Hypothalamus (tissue), 51 donors: ENCODE measurements at places on chromosomes 12 and 14.

- no peak for DNase-seq
These were observed 80.4 kb downstream of the DUSP16 start for GRCh38 chr12:12482150-12482761.

GRCh38 chr12:39505023-39505422 is 62.1 kb upstream of the KIF21A start:
- no peak for DNase-seq

DNA sequence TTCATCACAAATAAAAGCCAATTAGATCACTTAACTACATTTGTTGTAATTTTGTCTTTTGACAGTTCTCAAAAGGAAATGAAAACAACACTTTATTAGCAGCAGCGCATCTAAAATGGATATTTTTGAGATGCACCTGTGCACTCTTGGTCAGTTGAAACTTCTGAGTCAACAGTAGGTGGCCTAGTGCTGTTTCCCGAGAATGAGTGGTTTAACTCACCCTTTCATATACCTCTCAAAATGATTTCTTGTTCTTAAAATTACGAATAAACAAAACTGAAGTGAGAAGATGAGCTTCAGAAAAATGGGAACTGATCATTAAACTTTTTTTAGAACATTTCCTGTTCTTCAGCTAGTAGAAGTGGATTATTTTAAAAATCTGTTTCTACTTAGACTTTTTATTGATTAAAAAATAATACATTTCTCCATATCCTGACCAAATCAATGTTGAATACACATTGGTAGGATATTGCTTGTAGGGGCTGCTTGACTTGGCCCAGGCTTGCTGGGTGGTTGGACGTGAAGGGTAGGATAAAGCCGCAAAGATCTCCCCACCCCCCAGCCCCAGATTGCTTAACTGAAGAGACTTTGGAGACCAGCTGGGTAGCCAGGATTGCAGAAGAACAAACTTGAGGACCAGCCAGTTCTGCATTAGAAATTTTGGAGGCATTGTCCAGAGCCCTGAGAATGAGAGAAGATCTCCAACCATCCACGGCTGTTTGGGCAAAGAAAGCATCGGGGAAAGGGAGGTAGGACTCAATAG is 22.3 kb upstream of the STK38L start:
- DNase-seq: no peak

DNA sequence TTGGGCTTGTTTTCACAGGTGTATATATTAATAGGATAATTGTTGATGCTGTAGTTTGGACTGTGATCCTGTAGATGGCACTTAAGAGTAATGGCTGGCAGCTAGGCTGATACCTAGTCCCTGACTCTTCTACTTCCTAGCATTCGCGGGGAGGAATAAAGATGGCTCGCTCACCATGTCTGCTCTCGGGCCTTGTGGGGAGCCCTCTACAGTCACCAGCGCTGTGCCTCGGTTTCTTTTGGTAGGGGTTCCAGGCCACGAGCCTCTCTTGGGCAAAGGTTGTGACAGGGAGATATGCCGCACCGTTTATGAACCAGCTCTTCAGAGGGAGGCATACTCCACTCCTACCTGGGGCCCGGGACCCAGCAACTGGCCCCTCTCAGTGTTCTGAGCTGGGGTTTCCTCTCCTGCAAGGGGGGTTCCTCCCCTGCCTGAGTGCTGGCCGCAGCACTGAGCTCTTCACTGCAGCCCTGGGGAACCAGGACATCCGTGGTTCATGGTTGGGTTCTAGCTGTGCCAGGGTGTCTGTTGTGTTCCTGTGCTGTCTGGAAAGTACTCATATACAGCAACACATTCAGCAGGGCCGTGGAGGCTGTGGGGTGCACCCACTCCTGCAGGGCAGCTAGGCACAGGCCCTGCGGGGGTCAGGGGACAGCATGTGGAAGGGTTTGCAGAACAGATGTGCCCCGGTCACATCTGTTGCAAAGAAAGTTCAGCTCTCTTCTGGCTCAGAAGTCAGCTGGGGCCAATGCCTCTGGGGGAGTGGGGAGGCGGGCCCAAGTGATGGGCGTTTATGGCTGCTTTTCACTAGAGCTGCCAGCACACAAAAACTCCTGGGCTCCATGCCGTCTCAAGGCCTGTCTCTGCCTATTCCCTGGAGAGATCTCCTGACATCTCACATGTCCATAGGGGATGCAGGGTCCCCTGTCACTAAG is 147.9 kb downstream of the PPFIA2 start:
- no peak for DNase-seq

DNA sequence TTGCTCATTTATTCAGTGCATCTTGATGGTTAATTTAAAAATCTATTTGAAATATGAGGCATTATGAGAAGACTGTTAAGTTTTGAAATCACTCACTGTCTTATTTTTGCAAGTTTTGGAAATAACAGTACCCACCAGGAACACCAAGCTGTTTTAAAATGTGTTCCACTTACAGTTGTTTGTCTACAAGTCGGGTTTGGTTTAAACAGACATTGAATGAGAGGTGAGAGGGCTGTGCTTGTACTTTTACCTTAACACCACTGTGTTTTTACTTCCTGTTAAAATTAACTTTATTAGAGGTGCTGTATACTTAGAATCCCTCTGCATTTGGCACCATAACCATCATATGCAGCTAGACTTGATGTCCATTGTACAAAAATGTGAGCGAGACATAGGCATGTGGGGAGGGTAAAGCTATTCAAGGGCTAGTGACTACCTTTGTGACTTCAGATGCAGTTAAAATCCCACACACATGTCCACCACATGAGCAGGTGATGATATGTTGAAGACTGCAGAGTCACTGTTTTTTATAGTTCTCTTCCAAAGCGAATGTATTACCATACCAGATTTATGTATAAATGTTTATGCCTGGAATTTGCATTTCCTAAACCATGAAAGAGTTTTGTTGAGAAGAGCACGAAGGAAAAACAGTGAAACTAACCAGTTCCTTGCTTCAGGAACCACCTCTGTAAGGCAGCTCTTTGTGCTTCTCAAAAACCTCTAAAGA is 12.9 kb downstream of the ELK3 start:
- DNase-seq: no peak

DNA sequence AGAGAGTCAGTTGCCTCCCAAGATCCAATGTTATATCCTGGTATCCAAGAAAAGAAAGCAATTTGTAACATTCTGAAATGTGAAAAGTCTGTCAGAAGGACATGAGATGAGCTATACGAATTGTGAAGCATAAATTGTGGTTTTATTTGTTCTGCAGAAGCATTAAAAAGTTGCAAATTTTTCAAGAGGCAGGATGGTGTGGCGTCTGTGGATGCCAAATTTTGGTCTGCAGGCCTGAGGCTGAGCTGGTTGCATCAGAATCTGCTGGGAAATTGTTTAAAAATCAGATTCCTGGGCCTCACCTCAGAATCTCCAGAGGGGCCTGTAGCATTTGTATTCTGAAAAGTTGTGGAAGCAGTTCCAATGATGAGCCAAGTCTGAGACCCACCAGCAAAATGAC is 284.7 kb downstream of the NUAK1 start:
- no peak for DNase-seq

DNA sequence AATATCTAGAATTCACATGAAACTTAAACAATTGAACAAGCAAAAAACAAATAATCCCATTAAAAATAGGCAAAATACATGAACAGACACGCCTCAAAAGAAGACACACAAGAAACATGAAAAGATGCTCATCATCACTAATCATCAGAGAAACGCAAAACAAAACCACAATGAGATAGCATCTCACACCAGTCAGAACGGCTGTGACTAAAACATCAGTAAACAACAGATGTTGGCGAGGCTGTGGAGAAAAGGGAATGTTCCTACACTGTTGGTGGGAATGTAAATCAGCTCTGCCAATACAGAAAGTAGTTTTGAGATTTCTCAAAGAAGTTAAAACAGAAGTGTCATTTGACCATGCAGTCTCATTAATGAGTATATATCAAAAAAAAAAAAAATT is 121.3 kb downstream of the PTPRO start:
- DNase-seq: no peak

DNA sequence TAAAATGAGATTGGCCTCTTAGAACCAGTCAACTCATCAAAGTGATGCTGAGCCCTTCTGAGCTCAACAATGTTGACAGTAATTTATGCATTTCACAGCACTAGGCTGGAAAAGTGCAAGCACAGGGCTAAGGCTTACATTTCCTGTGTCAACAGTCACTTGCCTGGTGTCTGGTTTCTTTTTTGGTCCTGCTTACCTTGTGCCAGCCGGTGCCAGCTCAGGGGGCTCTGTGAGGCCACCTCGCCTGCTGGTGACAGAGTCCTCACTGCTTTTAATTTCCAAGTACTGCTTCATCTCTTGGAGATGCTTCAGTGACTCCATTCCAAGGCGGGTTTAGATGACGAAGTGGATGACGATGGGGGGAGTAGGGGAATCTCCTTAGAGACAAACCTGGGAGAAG is 53.1 kb upstream of the KCNA1 start:
- no peak for DNase-seq

- DNase-seq: no peak
These were observed 1.7 kb upstream of the CLEC4C start for GRCh38 chr12:7748852-7749251.

DNA sequence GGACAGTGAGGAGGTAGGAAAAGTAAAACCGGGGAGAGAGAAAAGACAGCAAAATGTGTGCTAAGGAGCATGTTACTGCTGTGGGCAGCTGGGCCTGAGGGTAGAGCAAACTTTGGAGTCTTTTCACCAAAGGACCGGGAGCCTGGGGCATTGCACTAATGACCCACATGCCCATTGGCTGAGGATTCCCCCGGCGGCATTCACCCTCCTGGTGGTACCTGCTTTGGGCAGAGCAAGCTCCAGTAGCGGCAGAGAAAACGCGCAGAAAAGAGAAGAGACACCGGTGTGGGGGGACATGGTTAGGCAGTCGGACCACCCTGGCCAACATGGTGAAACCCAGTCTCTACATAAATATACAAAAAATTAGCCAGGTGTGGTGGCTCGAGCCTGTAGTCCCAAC is 83.4 kb upstream of the ESRRB start:
- DNase-seq: no peak

DNA sequence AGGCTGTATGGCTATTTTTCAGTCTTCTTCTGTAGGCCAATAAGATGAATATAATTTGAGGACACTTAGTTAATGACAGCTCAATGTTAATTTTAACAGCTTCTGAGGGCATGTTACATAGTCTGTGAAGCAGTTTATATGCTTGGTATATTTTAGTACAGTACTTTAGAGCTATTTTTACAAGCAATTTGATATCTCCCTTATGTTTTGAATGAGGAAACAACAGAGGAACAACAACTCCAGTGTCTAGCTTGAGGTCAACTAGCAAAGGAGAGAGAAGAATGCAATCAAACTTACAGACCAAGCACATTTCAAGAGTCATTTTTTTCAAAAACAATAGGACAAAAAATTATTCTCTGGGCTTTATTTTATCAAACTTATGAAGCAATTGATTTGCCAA is 469.1 kb upstream of the DCN start:
- DNase-seq: no peak

- no peak for DNase-seq
These were observed at the start of gene GPX2 for GRCh38 chr14:64942531-64943111. GPX2 (minus strand) TSS chr14:64942745; CDS start chr14:64942726, 19 bp downstream.

DNA sequence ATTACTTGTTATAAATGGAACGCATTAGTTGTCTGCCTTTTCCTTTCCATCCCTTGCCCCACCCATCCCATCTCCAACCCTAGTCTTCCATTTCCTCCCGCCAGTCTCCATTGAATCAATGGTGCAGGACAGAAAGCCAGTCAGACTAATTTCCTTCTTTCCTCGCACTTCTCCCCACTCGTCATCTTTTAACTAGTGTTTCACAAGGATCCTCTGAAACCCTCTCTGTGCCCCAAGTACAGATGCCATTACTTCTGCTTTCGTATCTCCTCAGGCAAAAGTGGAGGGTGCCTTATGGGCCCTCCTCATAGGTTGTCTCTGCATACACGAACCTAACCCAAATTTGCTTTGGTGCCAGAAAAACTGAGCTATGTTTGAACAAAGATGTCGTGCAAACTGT is 4.2 kb downstream of the DAZAP2 start:
- no peak for DNase-seq

GRCh38 chr12:54443446-54443845 is 24.4 kb upstream of the ITGA5 start:
- DNase-seq: no peak

GRCh38 chr12:55708695-55709233 is 1.1 kb upstream of the ITGA7 start:
- DNase-seq: no peak

DNA sequence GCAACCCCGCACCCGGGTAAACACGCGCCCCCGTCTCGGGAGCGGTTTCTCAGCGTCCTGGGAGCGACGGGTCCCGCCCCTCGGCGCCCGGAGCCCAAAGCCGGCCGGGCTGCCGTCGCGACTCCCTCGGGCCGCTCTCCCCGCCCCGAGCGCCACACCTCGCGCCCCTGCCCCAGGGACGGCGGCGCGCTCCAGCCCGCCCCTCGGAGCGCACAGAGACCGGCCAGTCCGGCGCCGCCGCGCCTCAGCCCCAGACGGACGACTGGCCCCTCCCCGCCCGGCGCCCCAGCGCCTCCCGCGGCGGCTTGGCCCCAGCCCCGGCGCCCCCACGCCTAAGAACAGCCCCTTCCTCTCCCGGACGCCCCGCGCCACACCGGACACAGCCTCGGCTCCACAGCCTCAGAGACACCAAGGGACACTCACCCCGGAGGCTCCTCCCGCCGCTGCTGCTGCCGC is 411 bp downstream of the BTBD7 start:
- no peak for DNase-seq

DNA sequence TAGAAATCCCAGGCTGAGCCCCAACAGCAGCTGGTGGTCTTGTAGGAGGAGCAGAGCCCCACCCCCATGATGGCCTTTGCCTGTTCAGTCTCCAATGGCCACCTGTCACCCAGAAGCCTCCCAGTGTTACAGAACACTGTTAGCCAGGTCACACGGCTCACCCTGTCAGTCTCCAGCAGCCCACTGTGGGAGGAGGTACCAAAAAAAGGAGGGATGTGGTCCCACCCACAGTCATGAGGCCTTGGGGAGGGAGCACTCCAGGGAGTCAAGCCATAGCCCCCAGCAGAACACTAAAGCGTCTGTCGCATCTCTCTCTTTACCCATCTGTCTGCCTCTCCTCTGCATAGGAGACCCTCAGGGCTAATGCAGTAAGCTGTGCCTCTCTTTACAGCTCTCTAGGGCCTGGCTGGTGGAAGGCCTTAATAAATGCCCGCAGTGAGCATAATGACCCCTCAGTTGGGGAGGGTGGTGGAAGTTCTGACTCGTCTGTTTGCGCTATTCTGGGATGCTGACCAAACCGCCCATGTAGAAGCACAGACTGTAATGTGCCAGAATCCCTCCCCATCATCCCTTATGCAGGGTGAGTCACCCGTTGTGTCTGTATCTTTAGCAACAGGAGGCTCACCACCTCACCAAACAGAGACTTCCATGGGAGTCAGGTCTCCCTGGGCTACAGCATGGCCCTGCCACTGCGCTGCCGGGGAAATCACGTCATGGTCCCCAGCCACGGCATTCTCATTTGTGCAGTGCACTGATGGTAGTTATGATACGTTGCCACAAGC is 14.6 kb downstream of the C14orf132 start:
- peak; percentile 24 for DNase-seq
